ENCODE measurements at places on chromosomes 12 and 14.

- DNase-seq = no peak
Measured at GRCh38 chr12:65171073-65171472, 1.7 kb downstream of the LEMD3 start.

DNA sequence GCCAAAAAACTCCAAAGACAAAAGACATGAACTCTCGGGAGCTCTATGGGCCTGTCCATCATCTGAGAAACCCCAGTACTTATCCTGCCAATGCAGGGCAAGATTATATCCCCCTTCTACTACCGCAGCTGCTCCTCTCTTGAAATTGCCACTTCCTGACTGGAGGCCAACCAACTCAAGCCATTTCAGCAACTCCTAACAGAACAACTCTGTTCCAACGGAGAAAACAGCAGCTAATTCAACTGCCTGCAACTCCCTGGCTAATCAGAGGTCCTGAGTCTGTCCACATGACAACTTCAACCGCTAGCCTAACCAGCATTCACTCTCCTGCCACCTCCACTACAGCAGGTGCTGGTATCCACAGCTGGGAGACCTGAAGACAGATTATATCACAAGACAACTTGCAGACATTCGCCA lies 24.1 kb downstream of the CEP83 start:
- no peak for DNase-seq

DNA sequence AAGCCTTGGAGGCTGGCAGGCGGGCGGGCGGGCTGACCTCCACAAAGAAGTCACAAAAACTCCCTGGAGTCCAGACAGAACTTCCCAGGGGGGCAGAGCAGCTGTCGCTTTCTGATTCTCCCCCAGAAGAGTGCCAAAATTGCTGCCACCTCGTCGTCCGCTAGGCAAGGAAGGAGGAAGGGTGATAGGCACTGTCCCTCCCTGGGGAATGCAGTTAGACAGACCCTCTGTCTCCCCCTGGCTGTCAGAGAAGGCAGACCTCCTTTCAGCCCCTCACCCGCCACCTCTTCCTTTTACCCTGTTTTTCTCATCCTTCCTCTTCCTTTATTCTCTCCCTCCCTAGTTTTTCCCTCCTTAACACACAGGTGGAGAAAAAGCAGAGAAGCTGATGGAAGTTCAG lies 18.7 kb downstream of the GRIN2B start:
- no peak for DNase-seq

DNA sequence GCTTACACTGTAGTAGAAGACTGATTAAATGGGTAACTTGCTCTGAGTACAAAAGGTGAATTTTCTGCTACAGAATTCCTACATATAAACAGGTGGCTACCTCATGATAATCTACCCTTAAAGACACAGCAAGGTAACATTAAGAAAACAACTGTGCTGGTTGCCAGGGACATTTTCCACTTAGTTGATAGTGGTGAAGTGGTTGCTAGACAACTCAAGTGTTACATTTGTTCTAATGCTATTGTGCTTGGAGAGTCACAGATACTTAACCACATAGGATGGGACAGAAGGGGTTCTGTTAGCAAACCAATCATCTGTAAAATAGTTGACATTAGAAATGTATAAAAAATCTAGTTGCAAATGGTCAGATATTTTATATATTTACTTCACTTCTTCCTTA lies 870.3 kb upstream of the SEL1L start:
- DNase-seq = no peak

DNA sequence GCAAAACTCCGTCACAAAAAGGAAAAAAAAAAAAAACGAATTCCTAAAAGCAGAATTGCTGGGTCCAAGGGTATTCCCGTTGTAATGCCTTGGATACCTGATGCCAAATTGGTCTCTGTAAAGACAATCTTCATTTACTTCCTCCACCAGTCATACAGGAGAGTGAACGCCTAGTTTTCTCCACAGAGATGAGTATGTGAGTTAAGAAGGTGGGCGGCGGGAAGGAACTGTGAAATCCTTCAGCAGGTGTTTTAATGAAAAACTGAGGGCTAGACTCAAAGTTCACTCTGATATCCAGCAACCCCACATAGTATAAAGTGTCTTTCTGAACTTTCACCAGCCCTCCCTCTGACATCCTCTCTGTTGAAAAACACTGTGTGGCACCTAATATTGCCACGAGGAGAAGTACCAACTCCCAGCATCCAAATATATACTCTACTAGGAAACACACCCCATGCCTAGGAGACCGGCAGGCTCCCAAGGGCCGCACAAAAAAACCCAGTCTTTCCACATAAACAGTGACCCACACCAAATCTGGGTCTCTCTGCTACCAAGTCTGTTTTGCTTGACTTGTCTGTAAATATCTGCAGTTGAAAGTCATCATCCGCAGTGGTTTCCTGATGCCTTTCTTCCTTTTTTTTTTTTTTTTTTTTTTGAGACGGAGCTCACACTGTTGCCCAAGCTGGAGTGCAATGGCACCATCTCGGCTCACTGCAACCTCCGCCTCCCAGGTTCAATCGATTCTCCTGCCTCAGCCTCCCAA lies 30.3 kb upstream of the FOXN3 start:
- DNase-seq = no peak

GRCh38 chr14:49992036-49992435 lies 99.2 kb downstream of the ARF6 start:
- no peak for DNase-seq

DNA sequence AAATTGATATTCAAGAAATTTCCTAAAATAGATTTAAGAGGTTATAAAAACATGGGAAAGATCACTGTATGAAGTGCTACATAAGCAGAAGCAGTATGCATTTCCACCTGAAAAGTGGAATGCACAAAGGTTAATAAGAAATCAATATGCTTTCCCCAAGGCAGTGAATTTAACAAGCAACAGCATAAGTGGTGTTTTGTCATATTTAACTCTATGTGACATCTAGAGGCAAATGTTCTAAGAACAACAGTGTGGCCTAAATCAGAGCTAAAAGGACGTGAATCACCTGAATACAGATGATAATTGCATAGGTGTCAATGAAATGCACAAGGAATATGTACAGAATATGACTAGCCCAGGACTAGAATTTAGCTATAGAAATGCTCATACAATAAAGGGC lies 49.5 kb downstream of the SLC2A13 start:
- no peak for DNase-seq

DNA sequence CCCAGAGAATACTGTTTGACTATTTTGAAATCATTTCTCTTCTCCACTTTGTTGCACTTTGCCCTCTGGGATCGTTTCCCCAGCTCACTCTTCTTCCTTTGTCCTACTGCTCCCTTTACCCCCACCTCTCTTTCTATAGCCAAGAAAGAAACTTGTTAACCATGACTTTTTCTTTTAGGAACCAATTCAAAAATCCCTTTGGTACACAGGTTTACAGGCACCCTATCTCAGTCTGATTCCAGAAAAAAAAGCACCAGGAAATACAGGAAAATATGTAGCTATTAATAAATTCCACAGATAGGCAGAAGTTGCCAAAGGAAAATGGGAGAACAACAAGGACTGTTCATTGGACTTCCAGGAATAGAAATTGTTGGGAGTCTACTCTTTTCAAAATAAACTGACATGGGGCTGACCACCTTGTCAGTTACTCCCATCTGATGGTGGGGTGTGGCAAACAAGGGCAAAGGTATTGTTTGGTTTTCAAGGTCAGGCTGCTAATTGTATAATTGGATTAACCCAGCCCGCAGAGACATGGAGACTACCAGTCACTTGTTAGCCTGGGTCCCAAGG lies 82.4 kb downstream of the CRADD start:
- DNase-seq = no peak

Measured in stimulated activated CD4-positive, alpha-beta T cell treated with anti-CD3 and anti-CD28 coated beads, Interleukin-12 subunit alpha, Interleukin-12 subunit beta, amount 100 ng/mL, for 48 hours (primary cell).